ENCODE measurements at places on chromosomes 3 and 15.
A peak's percentile ranks its signal among the peaks of the same experiment; 100 is the strongest.

DNA sequence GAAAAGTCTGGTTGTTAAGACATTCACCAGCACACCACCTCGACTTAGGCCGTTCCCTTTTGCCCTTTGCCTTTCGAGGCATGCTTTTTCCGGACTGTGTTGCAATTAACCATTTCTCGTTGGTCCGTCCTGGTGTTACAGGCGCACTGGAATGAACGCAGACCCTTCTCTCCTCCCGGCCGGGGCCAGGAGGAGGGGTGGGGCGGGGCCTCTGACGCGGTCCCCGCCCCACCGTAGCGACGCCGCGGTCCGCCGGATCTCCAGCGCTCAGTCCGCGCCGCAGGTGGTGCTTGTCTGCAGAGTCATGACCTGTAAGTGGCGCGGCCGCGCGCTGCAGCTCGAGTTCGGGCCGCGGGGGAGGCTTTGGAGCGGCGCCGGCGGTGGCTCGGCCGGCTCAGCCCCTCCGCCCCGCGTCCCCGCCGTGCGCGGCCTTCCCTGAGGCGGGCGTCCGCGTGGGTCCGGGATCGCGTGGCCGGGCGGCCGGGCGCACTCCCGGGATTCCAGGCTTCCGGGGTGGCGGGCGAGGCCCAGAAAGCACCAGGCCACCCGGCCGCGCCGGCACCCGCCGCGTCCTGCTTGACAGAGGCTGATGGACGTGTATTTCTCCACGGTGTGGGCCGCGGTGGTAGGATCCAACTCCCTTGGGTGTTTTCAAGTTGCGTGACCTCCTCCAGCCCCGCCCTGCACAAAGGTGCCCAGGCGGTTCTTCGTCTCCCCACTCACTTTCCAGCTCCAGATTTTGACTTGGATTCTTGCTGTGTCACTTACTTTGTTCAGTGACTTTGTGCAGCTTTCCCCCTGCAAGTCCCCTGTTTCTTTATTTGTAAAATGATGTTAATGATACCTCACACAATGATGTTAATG is at the start of gene NIT2:
Gene NIT2 (plus strand): TSS at position 270 of the 864 bp plus-strand sequence. CDS start 35 bp downstream, at position 305.
- DNase-seq: peak; percentile 46

DNA sequence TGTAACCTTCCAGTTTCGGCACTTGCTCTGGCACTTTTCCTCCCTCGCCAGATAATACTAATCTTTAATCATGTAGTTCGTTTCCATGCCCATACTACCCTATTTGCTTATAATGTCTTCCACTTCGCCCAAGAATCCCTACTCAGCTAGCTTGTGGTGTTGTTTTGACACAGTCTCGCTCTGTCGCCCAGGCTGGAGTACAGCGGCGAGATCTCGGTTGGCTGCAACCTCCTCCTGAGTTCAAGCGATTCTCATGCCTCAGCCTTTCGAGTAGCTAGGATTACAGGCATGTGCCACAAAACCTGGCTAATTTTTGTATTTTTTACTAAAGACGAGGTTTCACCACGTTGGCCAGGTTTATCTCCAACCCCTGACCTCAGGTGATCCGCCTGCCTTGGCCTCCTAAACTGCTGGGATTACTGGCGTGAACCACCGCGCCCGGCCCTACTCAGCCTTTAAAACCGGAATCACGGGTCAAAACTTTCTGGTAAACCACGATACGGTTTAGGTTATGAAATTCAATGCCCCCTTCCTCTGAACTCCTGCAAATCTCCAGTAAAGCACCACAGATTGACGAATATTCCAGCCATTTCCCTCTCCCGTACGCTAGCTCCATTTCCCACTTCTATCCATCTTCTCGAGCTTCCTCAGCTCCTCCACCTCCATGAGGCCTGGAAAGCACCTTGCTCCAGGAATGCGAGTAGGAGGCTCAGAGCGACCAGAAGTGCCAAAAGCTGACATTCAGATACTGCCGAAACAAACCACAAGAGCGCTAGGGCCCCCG is 878 bp upstream of the RAD51 start:
- DNase-seq: no peak

- no peak for DNase-seq
Measured at GRCh38 chr3:184380185-184380626, 352 bp downstream of the CHRD start.

- no peak for DNase-seq
Measured at GRCh38 chr3:141544697-141545096, 57.9 kb downstream of the RASA2 start.

- no peak for DNase-seq
Measured at GRCh38 chr3:13561376-13561775, 12.5 kb downstream of the FBLN2 start.

GRCh38 chr3:113103588-113103987 is 107.8 kb upstream of the BOC start:
- DNase-seq: no peak

- DNase-seq: no peak
Measured at GRCh38 chr3:87298111-87298718, 21.8 kb upstream of the POU1F1 start.

- DNase-seq: no peak
Measured at GRCh38 chr15:92020804-92021203, 167.3 kb downstream of the SLCO3A1 start.

GRCh38 chr3:128060473-128061381 is 8.5 kb downstream of the SEC61A1 start:
- no peak for DNase-seq

DNA sequence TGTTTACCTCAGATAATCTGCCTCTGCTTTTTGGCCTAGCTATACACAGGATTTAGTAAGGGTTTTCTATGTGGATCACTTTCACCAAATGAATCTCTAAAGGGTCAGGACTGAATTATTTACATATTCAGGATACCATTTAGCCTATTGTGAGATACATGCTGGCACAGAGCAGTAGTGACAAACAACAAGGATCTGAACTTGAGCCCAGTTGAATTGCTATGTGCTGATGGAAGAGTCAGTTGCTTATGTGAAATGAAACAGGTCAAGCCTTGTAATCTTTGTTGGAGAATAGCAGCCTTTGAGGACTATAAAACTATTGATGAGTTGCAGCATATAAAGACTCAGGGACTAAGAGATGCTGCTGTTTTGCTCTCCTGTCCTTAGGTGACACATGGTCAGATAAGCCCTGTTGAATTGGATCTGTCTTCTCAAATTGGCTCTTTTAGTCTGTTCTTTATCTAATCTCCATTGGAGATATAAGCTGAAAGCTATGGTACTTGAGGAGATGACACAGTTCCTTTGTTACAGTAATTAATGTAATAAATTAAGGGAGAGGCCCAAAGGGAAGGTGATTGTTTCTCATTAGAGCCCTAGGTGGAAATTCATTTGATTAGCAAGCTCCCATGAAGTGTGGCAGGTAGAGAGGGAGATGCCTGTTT is 30.4 kb downstream of the ZNF609 start:
- no peak for DNase-seq

- DNase-seq: no peak
Measured at GRCh38 chr3:171676601-171677175, 133.6 kb downstream of the PLD1 start.

DNA sequence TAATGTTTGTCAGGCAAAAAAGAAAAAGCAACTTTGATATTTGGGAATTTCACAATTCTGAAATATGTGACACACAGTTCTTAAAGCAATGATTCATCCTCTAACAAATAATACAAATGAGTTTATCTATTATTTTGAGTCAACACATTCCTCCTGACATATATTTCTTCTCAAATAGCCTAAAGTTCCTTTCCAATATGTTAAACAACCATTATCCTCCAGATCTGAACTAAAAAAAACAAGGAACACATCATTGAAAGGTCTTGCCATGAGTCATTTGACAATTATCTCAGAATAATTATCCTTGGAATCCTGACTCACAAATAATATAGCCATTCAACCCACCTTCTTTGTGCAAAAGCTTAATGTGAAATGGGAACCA is 208.7 kb upstream of the CDIN1 start:
- DNase-seq: no peak

DNA sequence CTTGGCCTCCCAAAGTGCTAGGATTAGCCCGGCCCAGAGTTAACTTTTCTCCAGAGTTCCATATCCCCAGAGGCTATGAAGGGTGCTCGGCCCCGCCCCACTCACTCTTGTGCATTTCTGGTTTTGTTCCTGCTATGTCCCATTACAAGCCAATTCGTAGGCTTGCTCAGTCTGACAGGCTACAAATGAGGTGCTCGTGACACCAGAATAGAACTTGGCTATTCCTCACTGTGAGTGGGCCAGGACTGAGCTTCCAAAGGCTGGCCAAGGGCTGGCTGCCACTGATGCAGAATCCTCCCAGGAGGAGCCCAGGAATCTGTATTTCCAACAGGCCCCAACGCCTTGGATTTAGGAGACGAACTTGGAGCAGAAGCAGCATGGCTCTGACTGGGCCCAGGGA is 282.7 kb upstream of the C2CD4B start:
- no peak for DNase-seq

DNA sequence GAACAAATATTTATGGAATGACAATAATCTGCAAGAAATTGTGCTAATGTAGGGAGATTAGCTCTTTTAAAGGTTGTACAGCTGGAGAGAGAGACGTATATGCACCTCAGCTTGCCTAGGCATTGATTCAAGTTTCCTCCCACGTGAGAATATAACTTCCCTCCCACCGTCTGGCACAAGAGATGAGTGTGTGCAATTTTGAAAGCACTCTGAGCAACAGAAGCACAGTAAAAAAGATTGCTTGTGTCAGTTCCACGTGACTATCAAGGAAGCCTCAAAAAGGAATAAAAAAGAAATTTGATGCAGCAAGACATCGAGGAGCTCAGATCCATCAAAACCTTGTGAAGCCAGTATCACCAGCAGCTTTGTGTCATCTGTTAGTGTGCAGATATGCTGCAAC is 435.3 kb downstream of the TUSC7 start:
- no peak for DNase-seq

Measured in activated CD8-positive, alpha-beta memory T cell treated with anti-CD3 and anti-CD28 coated beads for 1 hour (primary cell).